G401 (cell line): ENCODE measurements at places on chromosomes 2 and 18. TPM values are rescaled to one million over a fixed set of nuclear protein-coding genes. Genes with fewer than 3 reads are reported as not detected.
A peak's percentile ranks its signal among the peaks of the same experiment; 100 is the strongest.

- no peak for DNase-seq
These were observed 104.2 kb upstream of the AGAP1 start for GRCh38 chr2:235389626-235390025.

DNA sequence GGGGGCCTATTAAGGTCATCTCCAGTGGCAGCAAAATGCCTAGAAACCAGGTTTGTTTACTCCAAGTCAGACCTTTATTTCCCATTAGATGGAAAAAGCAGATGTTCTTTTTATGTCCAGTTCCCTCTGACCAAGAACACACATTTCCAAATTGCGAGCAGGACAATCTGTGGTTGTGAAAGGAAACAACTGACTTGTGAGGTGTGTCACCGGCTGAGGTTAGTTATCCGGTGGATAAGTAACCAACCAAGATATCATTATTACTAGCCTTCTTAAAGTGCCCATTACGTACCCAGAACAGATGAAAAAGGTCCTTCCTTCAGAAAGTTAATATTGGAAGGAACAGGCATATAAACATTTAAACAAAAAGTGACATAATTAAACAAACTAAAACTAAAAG lies 112.9 kb downstream of the THADA start:
- DNase-seq: no peak

GRCh38 chr2:197136452-197136851 lies 174.1 kb downstream of the ANKRD44 start:
- DNase-seq: no peak

DNA sequence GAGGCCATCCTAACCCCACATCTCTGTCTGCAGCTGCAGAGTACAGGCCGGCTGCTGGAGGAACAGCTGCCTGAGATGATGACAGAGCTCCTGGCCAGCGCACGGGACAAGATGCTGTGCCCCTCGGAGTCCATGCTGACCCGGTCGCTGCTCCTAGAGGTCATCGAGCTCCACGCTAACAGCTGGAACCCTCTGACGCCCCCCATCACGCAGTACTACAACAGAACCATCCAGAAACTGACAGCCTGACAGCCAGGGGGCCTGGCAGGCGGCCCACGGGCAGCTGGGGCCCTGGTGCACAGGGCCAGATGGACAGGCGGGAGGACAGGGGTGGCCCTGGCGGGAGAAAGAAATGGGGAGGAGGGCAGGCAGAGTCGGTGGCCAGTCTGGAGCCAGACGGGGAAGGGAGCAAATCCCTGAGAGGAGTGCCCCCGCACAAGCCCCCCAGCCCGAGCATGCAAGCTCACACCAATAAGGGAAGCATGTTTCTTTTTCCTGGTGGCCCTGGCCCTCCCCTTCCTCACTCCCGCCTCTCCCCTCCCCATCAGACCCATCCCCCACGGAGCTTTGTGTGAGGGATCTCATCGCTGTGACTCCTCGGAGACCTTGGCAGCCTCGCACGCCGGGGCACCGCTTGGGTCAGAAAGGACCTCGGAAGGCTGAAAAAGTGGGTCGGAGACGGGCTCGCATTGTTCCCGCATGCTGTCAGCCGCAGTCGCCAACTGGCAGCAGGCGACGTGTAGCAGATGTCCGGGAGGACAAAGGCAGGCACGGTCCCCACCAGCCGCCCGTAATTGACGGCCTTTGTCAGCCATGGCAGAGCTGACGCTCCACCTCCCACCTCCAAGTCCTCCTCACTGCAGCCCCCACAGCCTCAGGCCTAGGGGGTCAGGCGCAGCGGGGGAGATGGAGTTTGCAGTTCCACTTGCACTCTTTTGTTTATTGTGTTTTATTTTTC lies 91.2 kb downstream of the SMAD7 start:
- DNase-seq: peak; percentile 93

DNA sequence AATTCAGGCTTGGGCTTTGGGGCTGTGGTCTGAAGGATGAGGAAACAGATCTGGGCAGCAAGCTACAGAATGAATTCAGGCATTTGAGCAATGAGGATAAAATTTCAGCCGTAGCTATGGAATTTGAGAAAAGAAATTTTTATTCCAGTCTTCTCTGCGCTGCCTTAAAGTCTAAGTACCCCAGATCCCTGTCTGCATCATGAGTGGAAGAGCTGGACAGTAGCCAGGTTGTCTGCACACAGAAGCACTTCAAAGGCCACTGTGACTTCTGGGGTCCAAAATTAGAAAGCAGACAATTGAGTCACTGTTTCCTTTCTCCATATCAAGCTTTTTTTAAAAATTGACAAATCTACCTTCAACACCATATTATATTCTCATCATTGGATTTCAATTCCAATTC lies 787.6 kb upstream of the GCFC2 start:
- no peak for DNase-seq

GRCh38 chr2:205585449-205586383 lies 96.6 kb upstream of the NRP2 start:
- DNase-seq: no peak

DNA sequence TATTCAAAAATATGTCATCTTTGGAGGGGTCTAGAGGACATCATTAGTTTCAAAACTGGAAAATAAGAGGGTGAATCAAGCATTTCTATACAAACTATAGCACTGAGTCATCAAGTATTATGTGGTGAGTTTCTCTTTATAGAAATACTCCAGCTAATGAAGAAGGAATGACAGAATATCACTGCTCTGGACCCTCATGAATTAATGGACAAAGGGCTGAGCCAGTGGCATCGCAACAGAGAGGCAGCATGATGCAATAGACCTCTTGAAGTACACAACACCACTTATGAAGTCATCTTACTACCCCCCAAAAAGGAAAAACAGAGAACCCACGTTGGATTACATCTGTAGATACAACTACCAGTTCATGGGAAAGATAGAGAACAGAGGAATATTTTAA lies 27.4 kb upstream of the EIF2AK3 start:
- no peak for DNase-seq

The SNORC gene
- total RNA-seq: 0.03 TPM in 1 of 2 replicates, not detected in the other

The EVA1A gene
- total RNA-seq: 97.2 and 126 TPM in 2 replicates

The VAMP8 gene
- total RNA-seq: 69.9 and 73.2 TPM in 2 replicates

The NPC1 gene
- 24.3 and 31.8 TPM in 2 replicates for total RNA-seq
